RWPE1 (cell line): ENCODE measurements at places on chromosomes 5 and 9.

- no peak for DNase-seq
Observed at GRCh38 chr5:84752780-84753179, 368.1 kb upstream of the EDIL3 start.

GRCh38 chr5:27241564-27242257 lies 203.3 kb upstream of the CDH9 start:
- peak; percentile 32 for DNase-seq

- no peak for DNase-seq
Observed at GRCh38 chr5:104494083-104494482, 931.5 kb upstream of the NUDT12 start.

DNA sequence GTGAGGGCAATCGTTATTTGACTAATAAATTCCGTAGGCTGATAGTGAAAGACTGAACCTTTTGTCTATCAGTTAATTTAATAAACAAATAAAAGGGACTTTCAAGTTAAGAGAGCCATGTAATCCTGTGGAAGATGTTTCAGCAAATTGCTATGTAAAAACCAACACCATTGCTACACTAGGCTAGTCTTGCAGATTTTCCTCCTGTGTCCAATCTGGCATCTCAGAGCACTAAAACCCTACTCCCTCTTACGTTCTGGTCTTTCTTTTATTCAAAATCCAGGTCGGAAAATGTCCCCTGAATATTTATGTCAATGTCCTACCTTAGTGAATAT lies 478.8 kb upstream of the TNC start:
- no peak for DNase-seq

DNA sequence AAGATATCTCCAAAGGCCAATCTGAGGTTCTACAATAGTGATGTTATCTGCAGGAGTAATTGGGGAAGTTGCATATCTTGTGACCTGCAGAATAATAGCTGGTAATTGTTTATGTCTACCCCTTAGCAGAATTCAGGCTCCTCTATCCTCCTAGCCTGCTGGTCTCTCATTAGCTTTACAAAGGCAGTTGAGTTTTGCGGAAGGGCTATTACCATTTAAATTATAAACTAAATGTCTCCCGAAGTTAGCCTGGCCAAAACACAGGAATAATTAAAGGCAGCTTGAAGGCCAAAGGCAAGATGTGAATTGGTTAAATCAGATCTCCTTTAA lies 168.7 kb downstream of the TTC39B start:
- no peak for DNase-seq

- no peak for DNase-seq
Observed at GRCh38 chr5:94209774-94210355, 408.5 kb downstream of the KIAA0825 start.

- no peak for DNase-seq
Observed at GRCh38 chr9:21060919-21061561, 16.7 kb downstream of the IFNB1 start.

- DNase-seq: no peak
Observed at GRCh38 chr5:158911693-158912363, 187.9 kb downstream of the EBF1 start.

GRCh38 chr9:106868087-106868486 lies 5.1 kb downstream of the ZNF462 start:
- DNase-seq: no peak

GRCh38 chr5:163727028-163727427 lies 221.6 kb downstream of the MAT2B start:
- DNase-seq: no peak
